GM04504 (cell line): ENCODE measurements at places on chromosomes 7 and 10.

- DNase-seq, result peak; percentile 24
Observed at GRCh38 chr7:130461272-130461671, 20.5 kb upstream of the CEP41 start.

DNA sequence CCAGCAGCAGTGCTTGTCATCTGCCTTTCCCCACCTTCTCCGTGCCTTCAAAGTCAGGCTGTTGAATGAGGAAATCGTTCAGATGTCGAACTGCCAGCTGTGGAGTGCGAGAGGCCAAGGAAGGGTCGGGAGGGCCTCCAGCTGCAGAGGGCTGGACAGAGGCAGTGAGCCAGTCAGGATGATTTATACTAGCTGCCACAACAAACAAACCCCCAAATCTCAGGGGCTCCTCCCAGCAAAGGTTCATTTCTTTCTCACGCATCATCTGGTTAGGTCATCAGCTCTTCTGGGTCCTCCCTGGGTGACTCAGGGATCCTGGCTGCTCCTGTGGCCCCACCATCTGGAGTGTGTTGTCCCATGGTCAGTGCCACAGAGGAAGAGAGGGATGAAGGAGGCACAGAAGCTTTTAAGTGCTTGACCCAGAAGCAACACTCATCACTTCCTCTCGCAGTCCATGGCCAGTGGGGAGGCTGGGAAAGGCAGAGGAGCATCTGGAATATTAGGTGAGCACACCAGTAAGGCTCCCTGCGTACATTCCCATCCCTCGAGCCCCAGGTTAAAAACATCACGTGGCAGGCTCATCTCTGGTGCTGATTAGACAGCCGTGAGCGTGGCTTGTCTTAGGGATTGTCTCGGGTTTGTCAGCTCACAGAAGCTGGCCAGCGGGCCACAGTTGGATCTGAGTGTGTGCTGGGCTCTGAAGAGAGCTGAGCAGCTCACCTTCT, 140.7 kb downstream of the RGS10 start:
- peak; percentile 99 for DNase-seq

DNA sequence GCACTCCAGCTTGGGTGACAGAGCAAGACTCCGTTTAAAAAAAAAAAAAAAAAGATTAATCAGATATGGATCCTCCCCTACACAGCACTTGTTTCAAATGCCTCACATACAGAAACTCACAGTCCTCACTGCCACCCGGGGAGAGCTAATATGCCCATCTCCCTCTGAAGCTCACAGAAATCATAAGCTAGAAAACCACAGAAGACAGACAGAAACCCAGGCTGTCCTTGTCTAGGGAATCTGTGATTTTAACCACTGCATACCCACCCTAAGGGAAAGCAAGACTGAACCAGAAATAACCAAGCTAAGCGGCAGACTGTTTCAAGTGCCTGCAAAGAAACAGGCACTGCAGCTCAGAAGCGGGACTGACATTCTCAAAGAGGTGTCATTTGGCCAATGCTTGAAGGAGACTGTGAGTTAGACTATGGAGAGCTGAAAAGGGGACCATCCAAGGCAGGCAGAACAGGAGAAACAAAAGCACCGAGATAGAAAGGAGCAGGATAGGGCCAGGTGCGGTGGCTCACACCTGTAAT, 37.6 kb downstream of the SLC37A3 start:
- DNase-seq, result no peak

GRCh38 chr10:119246862-119247549, 39.6 kb downstream of the GRK5 start:
- peak; percentile 69 for DNase-seq

DNA sequence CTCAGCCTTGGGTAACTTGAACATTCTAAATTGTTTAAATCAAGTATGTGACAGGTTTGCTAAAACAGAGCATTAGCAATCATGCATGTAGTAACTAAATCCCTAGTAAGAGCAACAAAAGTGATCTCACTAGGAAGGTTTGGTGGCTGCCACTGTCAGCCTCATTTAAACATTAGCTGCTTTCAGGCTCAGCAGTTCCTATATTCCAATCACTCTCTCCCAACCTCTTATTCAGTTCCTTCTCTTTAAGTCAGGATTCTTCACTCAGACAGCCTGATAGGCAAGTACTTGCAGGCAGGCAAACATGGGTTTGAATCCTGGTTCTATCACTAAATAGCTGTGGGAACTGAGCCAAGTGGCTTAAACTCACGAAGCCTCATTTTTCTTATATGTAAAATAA, 3.6 kb downstream of the CREB3L2 start:
- DNase-seq, result no peak

GRCh38 chr10:113534423-113534822, 18.4 kb upstream of the HABP2 start:
- DNase-seq, result no peak

DNA sequence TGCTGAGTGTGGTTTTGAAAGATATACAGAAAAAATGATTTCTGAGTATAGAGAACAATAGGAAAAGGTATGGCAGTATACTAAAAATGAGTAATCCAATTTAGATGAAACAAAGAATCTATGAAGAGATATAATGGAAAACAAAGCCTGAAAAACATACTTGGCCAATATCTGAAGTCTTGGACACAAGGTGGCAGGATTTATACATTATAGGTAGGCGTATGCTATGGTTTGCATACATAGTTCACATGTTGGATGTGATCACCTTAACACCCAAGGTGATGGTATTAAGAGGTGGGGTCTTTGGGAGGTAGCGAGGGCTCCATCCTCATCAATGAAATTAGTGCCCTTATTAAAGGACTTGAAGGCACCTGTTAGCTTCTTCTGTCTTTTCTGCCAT, 34.5 kb upstream of the BPGM start:
- no peak for DNase-seq

GRCh38 chr7:51444936-51445335, 128.3 kb upstream of the COBL start:
- no peak for DNase-seq

- DNase-seq, result no peak
Observed at GRCh38 chr7:71255537-71256178, 123.7 kb downstream of the GALNT17 start.

GRCh38 chr7:305410-306151, 15.6 kb downstream of the FOXL3 start:
- DNase-seq, result no peak

GRCh38 chr10:470339-471003, 219.0 kb downstream of the DIP2C start:
- no peak for DNase-seq

GRCh38 chr10:97939446-97939990, 89.9 kb downstream of the GOLGA7B start:
- DNase-seq, result no peak

DNA sequence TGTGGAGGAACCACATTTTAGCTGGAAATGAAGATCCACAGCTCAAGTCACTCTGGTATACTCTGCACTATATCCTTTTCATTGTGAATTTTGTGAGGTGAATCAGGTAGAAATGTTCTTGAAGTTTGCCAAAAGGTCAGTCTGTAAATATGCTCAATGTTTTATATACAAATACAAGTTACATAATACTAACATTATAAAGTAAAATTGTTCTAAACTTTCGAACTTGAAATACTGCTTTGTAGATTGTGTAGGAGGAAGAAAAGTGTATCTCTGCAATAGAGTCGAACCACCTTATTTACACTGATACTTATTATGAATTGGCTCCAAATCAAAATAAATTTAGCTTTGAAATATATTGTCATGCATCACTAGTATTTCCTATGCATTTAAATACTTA, 7.0 kb downstream of the MIOS start:
- no peak for DNase-seq

DNA sequence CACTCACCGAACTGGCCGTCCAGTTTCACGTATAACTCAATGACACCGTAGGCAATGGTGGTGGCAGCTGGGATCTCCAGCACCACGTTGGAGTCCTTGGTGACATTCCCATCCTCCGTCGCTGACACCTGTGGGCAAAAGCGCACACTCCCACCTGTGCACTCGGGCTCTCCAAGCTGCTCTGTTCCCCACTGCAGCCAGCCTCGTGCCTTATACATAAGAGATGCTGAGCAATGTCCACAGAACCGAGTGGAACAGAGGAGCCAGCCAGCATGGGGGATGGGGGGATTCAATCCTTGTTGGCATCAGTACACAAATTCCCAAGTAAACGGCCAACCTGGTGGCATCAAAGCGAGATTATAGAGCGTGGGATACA, 40.0 kb downstream of the GSDME start:
- no peak for DNase-seq

DNA sequence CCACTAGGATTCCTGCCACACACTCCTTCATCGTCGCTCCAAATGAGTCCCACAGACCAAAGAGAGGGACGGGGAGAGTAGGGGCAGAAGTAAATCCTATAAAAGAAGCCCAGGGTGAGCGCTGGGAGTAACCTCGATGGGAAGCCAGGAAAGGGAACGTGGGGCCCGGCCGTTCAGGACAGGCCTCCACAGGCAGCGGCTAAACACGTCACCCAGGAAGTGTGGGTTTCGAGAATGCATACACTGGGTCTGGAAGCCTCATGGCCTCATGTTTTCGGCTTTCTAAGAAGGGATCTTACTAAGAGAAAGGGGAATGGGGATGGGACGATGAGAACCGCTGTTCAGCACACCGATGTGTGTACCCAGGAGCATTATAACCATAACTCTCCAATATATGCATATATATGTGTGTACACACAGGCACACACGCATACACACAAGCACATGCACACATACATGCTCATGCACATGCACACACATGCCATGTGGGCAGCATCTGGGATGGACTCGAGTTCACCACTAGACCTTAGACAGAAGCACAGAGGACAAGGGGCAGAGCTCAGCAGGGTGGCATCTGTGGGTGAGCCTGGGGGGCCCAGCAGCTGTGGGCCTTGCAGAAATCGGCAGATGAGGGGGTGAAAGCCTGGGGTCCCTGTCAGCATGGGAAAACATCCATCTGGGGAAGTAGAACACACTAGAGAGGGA, 14.8 kb upstream of the CNPY1 start:
- no peak for DNase-seq

- no peak for DNase-seq
Observed at GRCh38 chr7:154759989-154760388, 242.9 kb downstream of the PAXIP1 start.

GRCh38 chr10:75375838-75376237, 25.7 kb downstream of the ZNF503 start:
- DNase-seq, result no peak

GRCh38 chr10:34762603-34763299, 52.3 kb downstream of the PARD3 start:
- no peak for DNase-seq

- no peak for DNase-seq
Observed at GRCh38 chr10:133385214-133385613, 6.2 kb downstream of the PAOX start.

GRCh38 chr10:43822631-43823580, 174.2 kb upstream of the ZNF32 start:
- DNase-seq, result no peak

DNA sequence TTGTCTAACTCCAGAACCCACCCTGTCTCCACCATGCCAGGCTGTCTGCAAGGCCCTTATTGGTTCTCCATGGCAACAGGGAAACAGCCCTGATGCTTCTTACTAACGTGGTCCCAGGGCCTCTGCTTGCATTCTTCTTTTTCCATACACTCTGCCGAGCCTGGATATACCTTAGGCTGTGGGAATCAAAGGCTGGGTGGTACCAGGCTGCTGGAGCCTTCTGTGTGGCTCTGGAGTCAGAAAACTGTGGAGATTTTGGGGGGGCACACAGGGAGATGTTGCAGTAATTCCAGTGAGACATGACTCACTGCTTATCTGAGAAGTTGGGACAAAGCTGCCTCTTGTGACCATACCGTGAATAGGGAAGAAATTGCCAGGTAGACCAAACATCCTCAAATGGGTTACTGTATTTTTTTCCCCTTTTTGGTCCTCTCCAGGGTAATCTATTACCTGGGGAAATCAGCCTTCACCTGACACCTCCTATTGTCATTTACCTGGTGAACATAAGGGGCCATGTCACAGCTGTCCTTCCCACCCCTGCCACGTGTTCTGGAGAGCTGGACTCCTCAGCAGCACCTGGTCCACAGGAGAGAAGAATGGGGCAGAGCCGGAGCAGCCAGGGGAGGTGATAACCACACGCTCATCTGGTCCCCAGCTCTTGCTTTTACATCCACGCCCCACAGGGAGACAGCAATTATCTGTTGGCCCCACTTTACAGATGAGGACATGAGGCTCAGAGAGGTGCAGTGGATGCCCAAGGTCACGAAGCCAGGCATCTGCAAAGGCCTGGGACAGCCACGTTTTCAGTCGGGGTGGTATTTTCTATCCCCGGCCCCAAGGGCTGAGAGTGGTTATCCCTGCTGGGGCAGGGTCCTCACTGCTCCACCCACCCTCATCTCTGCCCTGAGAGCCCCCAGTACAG, 4.6 kb downstream of the CHST3 start:
- no peak for DNase-seq

- DNase-seq, result no peak
Observed at GRCh38 chr7:1229956-1230355, 2.7 kb upstream of the UNCX start.

GRCh38 chr7:101031082-101031481, 11.2 kb downstream of the MUC17 start:
- DNase-seq, result no peak

DNA sequence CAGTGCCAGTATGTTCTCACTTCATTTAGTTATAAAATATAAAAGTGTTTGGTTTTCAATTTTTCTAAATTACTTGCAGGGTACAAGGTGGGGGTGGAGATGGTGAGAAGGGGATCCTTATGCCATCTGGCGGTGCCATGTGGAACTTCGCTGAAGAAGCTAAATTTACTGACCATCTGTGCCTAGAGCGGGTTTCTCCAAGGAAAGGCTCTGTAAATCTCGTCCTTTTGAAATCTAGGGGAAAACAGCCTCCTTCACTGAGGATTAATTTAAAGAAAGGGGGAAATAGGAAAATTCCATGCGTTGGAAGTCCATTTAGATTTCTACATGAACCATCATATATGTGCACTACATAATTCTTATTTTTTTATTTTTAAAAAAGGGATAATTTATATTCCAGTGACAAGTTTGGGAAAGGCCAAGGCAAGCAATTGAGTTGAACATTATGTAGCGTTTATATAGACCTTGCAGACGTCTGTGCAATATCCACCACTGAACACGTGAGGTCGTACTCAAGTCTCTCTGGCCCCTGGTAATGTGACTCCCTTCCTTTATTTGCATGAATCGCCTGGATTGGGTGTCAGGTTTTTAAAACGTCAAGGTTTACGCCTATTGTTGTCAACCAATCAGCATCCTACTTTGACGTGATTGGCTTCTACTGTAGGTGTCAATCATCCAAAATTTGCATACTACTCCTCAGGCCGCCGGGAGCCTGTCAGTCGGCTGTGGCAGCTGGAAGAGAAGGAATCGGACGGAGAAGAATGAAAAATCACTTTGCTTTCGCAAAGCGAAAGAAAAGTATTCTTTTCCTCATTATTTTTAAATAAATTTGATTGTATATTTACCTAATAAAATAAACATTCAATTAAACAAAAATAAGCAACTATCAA, 297.1 kb upstream of the NFE2L3 start:
- peak; percentile 100 for DNase-seq

- no peak for DNase-seq
Observed at GRCh38 chr7:38229386-38229785, 44.0 kb downstream of the TARP start.

- peak; percentile 13 for DNase-seq
Observed at GRCh38 chr10:103451831-103452505, at the start of gene CALHM2. Gene CALHM2 (minus strand): TSS chr10:103452370. CDS start chr10:103449941, 2,429 bp downstream.

- no peak for DNase-seq
Observed at GRCh38 chr7:134567368-134567767, 18.5 kb downstream of the AKR1B15 start.

- no peak for DNase-seq
Observed at GRCh38 chr7:47422611-47423010, 159.3 kb downstream of the TNS3 start.

GRCh38 chr7:124376111-124376510, 343.2 kb upstream of the TMEM229A start:
- DNase-seq, result peak; percentile 10
